ENCODE measurements at places on chromosomes 7 and 10. TPM values are rescaled to one million over a fixed set of nuclear protein-coding genes. Genes with fewer than 3 reads are reported as not detected.

DNA sequence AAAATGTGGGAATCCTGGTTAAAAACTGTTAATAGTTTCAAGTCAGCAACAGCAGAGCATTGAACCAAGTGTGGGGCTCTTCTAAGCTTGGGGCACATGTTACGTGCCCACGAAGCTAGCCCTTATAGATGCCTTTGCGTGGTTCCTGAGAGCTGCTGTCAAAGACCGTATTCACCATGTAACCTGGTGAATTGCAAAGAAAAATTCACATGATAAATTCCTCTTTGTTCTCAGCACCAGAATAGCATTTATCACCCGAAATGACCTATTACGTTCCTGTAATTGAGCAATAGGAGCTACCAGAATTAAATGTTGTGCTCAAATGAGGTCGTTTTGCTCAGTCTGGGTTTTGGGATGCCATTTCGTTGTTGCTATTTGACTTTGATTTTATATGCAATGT is 202.6 kb upstream of the PRPS1L1 start:
- DNase-seq = no peak

- DNase-seq = no peak
Observed at GRCh38 chr10:126301701-126302475, 86.4 kb downstream of the ADAM12 start.

DNA sequence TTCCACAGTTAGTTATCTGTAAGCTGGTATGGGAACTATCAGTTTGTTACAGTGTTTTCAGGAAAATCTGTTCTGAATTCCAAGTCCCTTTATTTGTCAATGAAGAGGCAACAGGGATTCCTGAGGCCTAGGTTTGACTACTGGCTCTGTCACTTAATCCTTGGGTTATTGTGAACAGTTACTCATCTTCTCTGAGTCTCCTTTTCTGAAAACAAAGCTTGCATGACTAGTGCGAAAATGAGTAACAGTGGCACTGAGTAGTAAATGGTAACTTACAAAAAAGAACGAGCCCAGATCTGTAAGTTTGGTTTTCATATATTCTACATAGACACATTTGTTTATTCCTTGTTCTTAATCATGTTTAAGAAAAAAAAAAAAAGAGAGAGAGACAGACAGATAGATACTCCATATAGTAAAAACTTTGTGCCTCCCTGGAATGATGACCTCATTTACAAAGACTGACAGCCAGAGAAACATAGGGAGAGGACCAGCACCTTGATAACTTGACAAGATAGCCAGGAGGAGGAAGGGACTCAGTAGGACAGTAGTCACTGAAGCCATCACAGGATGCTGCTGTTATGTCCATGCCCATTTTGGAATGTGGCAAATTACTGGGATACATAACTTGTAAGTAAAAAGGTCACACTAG is 1.9 kb downstream of the MRPS33 start:
- DNase-seq = no peak

GRCh38 chr10:35329520-35329919 is 6.8 kb upstream of the CCNY start:
- DNase-seq = no peak

DNA sequence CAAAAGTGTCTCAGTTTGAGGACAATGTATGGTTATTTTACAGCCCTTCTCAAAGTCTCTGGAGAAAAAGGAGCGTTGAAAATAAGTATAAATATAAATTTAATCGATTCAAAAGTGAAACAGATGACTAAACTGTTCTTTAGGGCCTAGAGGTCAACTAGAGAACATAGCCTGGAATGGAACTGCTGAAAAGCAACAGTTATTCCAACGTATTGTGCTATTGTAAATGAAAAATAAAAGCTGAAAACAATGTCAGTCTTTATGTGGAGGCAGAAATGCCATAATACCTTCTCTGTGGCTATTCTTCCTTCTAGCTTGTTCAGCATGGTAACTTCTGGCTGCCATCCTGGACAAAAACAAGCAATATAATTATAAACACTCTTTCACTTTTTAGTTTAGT is 362.5 kb downstream of the ARL4A start:
- DNase-seq = no peak

CRYGN gene
- not detected for total RNA-seq
